ENCODE measurements at places on chromosomes 13 and 19. TPM values are rescaled to one million over a fixed set of nuclear protein-coding genes. Genes with fewer than 3 reads are reported as not detected.

DNA sequence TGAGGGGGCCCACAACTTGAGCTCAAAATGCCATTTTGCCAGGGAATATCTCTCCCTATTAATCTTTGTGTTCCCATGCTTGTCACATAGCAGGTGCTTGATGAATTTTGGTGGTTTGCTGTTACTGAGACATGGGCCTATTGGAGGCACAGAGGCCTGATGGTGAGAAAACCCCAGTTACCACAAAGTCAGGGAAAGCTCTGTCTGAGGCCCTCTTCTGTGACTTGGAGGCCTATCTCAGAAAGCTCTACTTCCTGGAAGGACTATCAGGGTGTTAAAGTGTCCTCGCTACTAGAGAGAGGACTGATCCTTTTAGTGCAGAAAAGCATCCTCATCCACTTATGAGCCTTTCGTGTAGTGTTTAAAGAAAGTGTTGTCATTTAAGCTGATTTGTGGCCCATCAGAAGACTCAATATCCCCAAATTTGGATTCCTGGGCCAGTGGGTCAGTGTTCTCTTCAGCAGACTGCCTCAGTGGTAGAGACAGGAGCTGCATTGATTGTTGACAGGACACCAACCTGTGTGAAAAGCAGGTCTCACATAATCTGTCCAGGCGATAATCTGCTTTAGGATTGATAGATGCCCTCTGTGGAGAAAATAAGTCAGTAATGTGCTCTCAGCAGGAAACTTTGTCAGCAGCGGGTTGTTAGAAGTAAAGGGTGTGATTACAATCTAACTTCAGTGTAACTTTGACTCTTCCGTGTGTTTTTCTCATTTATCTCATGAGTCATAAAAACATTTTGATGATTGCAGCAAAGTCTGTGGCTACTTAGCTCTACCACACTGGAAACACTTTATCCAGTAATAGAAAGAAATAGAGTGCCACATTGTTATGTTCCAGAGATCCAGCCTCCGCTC is 121.0 kb downstream of the AKAP11 start:
- no peaks in the 10 kb centered on the region for H3K4me1 ChIP-seq
- no peak overlapping the region for H3K27ac ChIP-seq
- H3K4me3 ChIP-seq: no peak overlapping the region
- DNase-seq: no peak
- peaks cover 9% of the 10 kb centered on the region for H3K27me3 ChIP-seq

The WASF3 gene
- 177 TPM for total RNA-seq

The PLA2G4C gene
- 0.93 TPM for total RNA-seq

The HTR2A gene
- total RNA-seq: not detected

The NUMBL gene
- total RNA-seq: 20.9 TPM

The TDRD12 gene
- total RNA-seq: 0.29 TPM

The UPF3A gene
- total RNA-seq: 149 TPM

DNA sequence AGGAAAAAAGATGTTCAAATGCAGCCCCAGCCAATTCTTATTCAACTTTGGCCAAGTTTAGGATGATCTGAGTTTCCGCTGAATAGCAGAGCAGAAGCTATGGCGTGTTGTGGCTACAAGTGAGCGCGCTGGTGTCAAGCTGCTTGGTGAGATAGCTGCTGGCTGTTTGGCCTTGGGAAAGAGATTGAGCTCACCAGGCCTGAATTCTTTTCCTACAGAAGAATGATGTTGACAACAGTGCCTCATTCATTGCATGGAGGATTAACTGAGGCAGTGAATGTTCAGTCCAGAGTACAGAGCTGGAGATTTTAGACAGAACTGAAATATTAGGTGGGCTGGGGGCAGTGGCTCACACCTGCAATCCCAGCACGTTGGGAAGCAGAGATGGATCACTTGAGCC is 31.5 kb upstream of the MAP3K10 start:
- H3K27me3 ChIP-seq: no peaks in the 10 kb centered on the region
- H3K4me1 ChIP-seq: no peaks in the 10 kb centered on the region
- no peak for DNase-seq
- H3K36me3 ChIP-seq: no peaks in the 10 kb centered on the region
- H3K4me3 ChIP-seq: no peak overlapping the region
- H3K27ac ChIP-seq: no peak overlapping the region

GRCh38 chr19:1627194-1627593 is 21.9 kb upstream of the UQCR11 start:
- H3K27me3 ChIP-seq: no peaks in the 10 kb centered on the region
- DNase-seq: no peak
- H3K27ac ChIP-seq: no peak overlapping the region

The RUBCNL gene
- total RNA-seq: 1.4 TPM

The CCNE1 gene
- total RNA-seq: 16.5 TPM

The ZNF221 gene
- 14.8 TPM for total RNA-seq

The SIGLEC6 gene
- not detected for total RNA-seq

Data from progenitor cell of endocrine pancreas (in vitro differentiated cells).